ENCODE measurements at places on chromosomes 3 and 15. TPM values are rescaled to one million over a fixed set of nuclear protein-coding genes. Genes with fewer than 3 reads are reported as not detected.
A peak's percentile ranks its signal among the peaks of the same experiment; 100 is the strongest.

- no peak for DNase-seq
Measured at GRCh38 chr3:172364374-172365027, 83.8 kb downstream of the GHSR start.

- DNase-seq, result no peak
Measured at GRCh38 chr3:195250473-195251251, 20.3 kb downstream of the XXYLT1 start.

DNA sequence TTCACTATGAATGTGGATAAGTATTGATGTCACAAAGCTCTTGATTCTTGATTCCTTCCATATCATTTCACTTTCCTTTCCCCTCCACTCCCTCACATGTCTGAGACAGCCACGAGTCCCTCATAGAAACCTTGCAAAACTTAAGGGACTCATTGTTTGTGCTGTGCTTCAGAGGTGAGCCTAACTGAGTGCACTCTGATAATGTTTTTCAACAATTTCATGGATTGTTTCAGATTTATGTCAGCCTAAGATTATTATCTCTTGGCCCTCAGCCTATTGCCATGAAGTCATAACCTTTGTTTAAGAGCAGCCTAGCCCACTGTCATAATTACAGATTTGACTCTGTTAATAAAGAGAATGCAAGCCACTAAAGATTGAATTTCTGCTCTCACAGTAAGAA is 363.6 kb downstream of the MECOM start:
- no peak for DNase-seq

DNA sequence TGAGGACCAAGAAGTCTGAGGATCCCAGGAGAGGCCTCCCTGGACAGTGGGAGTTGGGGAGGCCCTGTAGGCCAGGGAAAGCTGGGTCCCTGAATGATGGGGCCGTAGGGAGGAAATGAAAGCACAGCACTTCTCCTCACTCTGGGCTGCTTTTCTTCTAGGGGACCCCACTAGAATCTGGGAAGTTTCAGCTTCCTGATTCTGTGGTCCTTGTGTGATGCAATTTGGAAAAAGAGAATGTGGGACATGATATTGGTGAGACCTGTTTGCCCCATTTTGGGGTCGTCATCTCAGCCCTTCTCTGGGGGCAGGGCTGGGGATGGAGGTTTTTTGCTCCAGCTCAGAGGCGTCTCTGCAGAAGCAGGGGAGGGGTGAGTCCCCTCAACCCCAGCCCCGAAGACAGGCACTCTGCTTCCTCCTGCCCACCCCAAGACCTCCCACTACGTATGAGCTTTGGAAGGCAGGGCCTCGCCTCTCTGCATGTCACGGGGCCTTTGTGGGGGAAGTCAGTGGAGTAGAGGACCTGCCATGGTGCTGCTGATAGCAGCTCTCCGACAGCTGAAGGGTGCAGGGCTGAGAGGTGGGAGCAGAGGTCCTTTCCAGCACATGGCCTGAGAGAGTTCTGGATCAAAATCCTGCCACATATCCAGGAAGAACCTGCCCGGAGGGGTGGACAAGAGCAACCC is 1.5 kb upstream of the SNX22 start:
- DNase-seq, result no peak

GRCh38 chr3:55719006-55719405 is 231.9 kb upstream of the WNT5A start:
- no peak for DNase-seq

- no peak for DNase-seq
Measured at GRCh38 chr3:32076566-32076965, 29.9 kb upstream of the GPD1L start.

DNA sequence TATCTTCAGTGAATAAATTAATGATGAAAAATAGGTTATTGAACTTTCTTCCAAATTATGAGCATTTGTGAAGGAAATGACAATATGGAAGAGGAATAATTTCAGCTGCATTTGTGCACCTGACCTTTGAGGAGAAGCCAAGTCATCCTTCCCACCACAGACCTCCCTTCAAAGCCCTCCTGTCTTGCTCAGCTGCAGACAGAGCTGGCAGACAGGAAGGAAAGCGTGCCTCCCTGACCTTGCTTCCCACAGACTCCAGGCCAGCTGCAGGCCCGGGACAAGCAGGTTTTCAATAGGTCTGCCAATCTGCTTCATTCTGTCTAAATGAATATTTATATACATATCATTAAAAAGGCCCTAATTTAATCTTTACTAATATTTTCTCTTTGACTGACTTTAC is 152.9 kb upstream of the RBMS3 start:
- no peak for DNase-seq

GRCh38 chr3:129308636-129309035 is 30.0 kb downstream of the HMCES start:
- DNase-seq, result no peak

- no peak for DNase-seq
Measured at GRCh38 chr3:185943760-185944106, 5.9 kb upstream of the TRA2B start.

- no peak for DNase-seq
Measured at GRCh38 chr3:61846488-61846887, 285.1 kb downstream of the PTPRG start.

- no peak for DNase-seq
Measured at GRCh38 chr3:115646027-115646690, 22.8 kb downstream of the GAP43 start.

DNA sequence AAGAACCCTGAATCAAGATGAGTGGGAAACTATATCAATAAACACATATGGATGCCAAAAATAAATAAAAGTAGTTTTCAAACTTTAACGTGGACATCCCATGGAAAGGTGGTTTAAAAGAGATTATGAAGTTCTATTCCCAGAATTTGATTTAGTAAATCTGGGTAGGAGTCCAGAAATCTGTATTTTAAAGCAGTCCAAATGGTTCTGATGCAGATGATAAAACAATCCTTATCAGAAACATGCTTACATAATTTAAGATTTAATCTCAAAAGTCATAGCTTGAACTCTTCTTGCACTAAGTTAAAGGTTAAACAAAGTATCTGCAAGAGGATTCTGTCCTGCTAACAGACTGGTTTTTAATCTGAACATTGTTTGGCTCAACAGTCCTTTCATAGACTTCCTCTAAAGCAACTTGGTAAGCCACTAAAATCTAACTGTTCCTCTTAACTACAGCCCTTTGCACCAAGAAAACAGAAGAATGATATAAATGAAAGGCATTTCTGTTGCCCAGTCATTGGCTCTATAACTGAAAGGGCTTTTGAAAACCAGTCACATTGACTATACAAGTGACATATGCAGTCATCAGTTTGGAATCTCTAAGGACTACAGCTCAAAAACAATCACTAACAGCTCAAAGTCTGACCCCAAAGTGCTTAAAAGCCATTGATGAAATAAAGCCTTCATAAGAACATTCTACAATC is 23.4 kb upstream of the MAP4 start:
- DNase-seq, result no peak

GRCh38 chr3:162992741-162993140 is 1496.1 kb downstream of the OTOL1 start:
- no peak for DNase-seq

- no peak for DNase-seq
Measured at GRCh38 chr15:65382921-65383320, 5.1 kb upstream of the IGDCC3 start.

DNA sequence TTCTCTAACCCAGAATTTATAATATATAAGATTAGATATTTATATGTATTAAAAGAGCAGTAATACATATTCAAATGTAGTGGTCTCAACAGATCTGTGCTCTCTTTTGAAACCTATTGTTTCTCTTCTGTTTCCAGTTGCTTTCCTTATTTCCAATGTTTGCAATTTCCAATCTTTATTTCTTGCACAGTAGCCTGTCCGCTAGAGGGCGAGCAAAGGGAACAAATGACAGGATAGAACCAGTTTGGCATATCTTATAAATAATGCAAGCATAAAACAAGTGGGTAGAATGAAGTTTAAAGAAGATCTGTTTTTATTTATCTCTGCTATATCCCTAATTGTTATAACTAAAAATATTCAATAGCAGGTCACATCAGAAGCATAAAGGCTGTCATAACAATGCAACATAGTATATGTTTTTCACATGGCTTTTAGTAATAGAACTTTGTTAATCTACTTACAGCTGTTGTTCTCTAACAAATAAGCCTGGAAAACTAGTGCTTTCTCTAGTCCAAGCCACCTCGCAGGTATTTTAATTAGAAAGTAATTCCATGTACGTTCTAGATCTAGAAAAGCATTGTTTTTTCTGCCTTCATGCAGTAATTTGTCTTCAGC is 15.1 kb upstream of the TCAIM start:
- DNase-seq, result no peak

DNA sequence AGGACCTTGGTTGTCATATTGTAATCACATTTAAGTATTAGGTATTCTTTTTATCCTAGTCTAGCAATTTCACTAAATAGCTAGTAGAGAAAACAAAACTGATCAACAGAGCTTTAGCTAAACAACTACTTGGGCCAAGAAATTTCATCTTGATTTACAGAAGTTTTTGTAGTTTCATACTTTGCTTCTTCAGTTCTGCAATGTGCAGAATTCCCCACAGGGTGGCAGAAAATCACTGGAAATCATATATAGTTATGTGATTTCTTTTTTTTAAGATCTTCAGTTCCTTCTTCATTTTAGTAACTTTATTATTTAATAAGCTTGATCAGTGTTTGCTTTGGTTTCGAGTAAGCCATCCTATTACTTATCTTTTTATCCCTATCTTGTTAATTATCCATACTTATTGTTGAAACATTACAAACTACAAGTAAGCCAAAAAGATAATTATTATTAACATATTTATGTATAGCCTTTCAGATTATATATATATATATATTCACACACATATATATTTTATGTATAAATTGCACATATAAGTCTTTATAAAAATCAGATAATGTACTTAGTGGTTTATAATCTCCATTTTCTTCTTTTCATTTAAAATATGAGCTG is 2.2 kb upstream of the BNIP2 start:
- peak; percentile 32 for DNase-seq

- no peak for DNase-seq
Measured at GRCh38 chr15:34252545-34252944, 27.7 kb downstream of the EMC4 start.

GRCh38 chr3:102727340-102727739 is 292.5 kb downstream of the ZPLD1 start:
- no peak for DNase-seq

DNA sequence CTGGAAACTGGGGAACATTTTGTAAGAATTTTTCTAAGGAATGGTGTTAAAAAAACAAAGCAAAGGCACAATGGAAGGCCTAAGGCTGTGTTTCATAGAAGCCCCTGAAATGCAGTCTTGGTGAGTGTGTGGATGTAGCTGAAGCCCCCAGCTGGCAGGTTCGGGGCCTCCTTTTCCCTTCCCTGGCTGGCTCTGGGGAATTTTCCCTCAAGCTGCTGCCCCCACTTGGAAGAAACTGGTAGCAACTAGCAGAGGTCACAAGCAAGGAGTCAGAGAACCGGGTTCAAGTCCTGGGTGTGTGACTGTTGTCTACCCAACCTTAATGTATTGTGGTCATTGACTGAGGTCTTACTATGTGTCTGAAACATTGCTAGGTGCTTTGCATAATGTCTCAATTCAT is 85.3 kb upstream of the MYZAP start:
- no peak for DNase-seq

DNA sequence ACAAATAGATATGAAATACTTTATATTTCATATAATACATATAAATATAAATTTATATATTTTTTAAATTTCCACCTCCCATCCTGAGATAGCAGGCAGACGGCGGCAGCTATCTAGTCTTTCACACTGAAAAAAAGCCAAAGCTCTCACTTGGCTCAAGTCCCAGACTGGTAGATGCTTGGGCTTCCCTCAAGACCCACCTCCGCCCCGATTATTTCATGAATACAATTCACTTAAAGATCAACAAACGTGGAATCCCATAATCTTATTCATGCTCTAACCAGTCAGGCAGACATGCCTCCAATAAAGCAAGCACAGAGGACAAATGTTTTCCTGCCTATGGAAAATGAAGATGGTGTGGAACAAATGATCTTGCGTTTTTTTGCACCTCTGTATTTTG is 275.9 kb upstream of the NR2F2 start:
- DNase-seq, result no peak

GRCh38 chr3:38994251-38994650 is 57.5 kb downstream of the SCN11A start:
- DNase-seq, result no peak

DNA sequence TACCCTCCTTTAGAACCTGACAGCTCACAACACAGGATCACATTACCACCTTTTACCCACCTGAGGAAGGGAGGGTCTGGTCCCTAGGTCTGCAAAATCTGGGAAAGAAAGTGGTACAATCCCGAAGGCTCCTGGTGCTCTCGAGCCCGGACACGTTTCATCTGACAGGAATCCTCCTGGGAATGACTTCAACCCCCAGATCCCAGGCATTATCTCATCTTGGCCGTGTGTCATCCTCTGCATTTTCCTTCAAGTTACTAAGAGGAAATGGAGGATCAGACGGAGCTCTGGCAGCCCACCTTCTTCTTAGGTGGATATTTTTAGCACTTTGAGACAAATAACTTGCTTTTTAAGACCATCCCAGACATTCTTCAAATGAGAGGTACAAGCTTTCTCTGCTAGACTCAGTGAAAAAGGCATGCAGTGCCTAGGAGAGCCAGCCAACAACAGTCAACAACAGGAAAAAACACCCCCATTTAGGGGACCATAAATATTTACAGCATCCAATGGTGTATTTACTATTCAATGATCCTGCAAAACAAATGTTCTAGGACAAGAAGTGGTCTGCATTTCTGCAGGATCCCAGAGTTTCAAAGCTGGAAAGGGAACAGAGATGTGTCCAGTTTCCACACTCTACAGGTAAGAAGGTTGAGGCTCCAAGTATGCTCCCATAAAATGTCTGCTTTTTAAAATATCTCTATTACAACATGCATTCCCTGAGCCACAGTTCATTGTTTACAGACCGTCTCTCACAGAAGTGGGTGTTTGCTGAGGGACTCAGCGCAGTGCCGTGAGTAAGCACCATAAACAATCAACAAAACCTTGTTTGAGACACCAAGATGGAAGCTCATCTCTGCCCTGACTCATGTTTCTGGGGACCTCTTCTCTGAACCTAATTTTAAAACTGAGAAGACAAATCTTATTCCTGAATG is 38.3 kb upstream of the ARHGEF3 start:
- no peak for DNase-seq

GRCh38 chr3:38816026-38816425 is at the start of gene SCN10A:
TSS of gene SCN10A (minus strand) at chr3:38816217. CDS start at chr3:38794010, 22,207 bp downstream.
- no peak for DNase-seq

FBXO40 gene
- total RNA-seq, result not detected

NR2E3 gene
- not detected for total RNA-seq

LXN gene
- 1.4 TPM for total RNA-seq

CFAP92 gene
- total RNA-seq, result not detected

CSPG4 gene
- total RNA-seq, result not detected

WNT5A gene
- not detected for total RNA-seq

CBLB gene
- total RNA-seq, result 107 TPM

BCHE gene
- total RNA-seq, result not detected

NME9 gene
- not detected for total RNA-seq

RETNLB gene
- total RNA-seq, result not detected

SOX14 gene
- not detected for total RNA-seq

All from activated naive CD4-positive, alpha-beta T cell treated with anti-CD3 and anti-CD28 coated beads, Interleukin-2, amount 50 U/mL, for 72 hours (primary cell).